Ovary (tissue), 10 donors: ENCODE measurements at places on chromosomes 12 and 14. TPM values are rescaled to one million over a fixed set of nuclear protein-coding genes. Genes with fewer than 3 reads are reported as not detected.

The PGF gene
- total RNA-seq = 6.1 TPM

The PTPRQ gene
- total RNA-seq = 18.8 TPM

The GPN3 gene
- total RNA-seq = 32.5 TPM

The B4GALNT3 gene
- total RNA-seq = 0.61 TPM

The BDKRB2 gene
- total RNA-seq = 3.2 TPM

The CPNE6 gene
- total RNA-seq = not detected

The C12orf60 gene
- 0.60 TPM for total RNA-seq

The OR6C4 gene
- total RNA-seq = not detected

GRCh38 chr14:28406196-28406595, 360.4 kb upstream of the FOXG1 start:
- no peak overlapping the region for H3K27ac ChIP-seq
- no peaks in the 10 kb centered on the region for H3K4me1 ChIP-seq
- H3K27me3 ChIP-seq = no peaks in the 10 kb centered on the region
- no peaks in the 10 kb centered on the region for H3K36me3 ChIP-seq
- no peak overlapping the region for H3K4me3 ChIP-seq

- no peaks in the 10 kb centered on the region for H3K36me3 ChIP-seq
- DNase-seq = peak; percentile 91
- H3K27ac ChIP-seq = no peak overlapping the region
- peak overlapping the region; percentile 59 for H3K4me3 ChIP-seq
- H3K27me3 ChIP-seq = no peaks in the 10 kb centered on the region
Measured at GRCh38 chr14:104932676-104933631, 8.3 kb downstream of the PLD4 start.

DNA sequence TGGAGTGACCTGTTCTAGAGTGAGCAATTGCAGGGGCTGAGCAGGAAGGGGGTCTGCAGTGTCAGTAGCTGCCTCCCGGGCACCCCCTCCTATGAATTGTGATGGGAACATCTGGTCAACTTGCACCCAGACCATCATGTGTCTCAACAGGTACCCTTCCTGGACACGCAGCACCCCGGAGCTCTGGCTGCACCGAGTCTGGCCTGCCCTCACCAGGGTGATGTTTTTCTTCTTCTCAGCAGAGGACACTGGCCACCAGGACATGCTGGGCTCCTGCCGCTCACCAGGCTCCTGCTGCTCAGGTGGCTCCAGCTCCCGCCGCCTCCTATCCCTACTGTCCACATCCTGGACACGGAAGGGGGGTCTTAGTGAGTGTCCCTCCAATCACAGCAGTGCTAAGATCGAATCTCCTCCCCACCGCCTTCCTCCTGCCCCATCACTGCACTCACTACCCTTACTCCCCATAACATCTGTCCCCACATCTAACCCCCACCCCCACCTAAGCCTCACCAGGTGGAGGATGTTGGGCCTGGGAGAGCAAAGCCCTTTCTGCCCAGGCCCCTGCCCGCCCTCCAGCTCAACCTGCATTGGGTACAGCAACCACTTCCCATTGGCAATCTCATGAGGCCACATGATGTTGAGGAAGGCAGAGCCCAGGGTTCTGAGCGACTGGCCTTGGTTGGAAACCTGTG, 14.9 kb downstream of the ITGA7 start:
- H3K27ac ChIP-seq = no peak overlapping the region
- H3K4me3 ChIP-seq = no peak overlapping the region
- no peaks in the 10 kb centered on the region for H3K27me3 ChIP-seq
- H3K36me3 ChIP-seq = no peaks in the 10 kb centered on the region
- H3K4me1 ChIP-seq = no peaks in the 10 kb centered on the region
- no peak for DNase-seq

DNA sequence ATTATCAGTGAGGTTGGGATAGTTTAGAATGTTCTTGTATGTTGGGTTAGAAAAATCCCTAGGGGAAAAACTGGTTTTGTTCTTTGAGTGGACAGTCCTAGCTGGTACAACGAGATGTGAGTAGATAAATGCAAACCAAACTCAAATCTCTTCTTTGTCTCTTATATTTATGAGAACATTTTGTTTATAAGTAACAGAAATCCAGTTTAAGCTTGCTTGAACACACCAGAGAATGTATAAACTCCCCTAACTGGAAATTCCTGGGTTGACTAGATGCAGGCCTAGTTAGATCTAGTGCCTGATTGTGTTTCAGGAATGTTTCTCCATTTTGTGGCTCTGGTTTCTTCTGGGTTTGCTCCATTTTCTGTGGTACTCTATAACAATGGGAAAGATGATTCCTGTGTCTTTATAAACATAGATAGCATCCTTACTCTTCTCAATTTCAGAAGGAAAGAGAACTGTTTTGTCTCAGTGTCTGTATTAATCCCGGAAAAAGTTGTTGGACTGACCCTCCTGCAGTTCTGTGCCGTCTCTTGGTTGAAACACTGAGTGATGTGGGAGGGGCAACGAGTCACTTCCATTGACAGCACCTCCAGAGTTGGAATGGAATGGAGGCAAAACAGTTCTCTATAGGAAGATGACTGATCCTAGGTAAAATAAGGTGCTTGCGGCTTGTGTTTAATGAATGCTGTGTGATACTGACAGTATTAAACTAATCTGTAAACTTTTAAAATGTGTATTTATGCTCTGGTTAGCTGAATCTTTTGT, 244.8 kb downstream of the TMTC2 start:
- no peaks in the 10 kb centered on the region for H3K36me3 ChIP-seq
- no peak overlapping the region for H3K27ac ChIP-seq
- H3K4me1 ChIP-seq = no peaks in the 10 kb centered on the region
- no peaks in the 10 kb centered on the region for H3K27me3 ChIP-seq
- no peak overlapping the region for H3K4me3 ChIP-seq
- DNase-seq = no peak

GRCh38 chr14:32932302-32932913, 6.3 kb upstream of the NPAS3 start:
- no peak overlapping the region for H3K27ac ChIP-seq
- no peaks in the 10 kb centered on the region for H3K36me3 ChIP-seq
- no peak for DNase-seq
- H3K27me3 ChIP-seq = no peaks in the 10 kb centered on the region
- peak overlapping the region; percentile 33 for H3K4me3 ChIP-seq

- DNase-seq = no peak
- H3K36me3 ChIP-seq = no peaks in the 10 kb centered on the region
- H3K4me3 ChIP-seq = no peak overlapping the region
- no peaks in the 10 kb centered on the region for H3K27me3 ChIP-seq
- H3K4me1 ChIP-seq = no peaks in the 10 kb centered on the region
- no peak overlapping the region for H3K27ac ChIP-seq
Measured at GRCh38 chr14:99819514-99819913, 26.3 kb downstream of the EML1 start.

GRCh38 chr12:7109572-7109920, 532 bp upstream of the C1RL start:
- H3K36me3 ChIP-seq = no peaks in the 10 kb centered on the region
- H3K27ac ChIP-seq = peak overlapping the region; percentile 99
- no peaks in the 10 kb centered on the region for H3K27me3 ChIP-seq
- H3K4me3 ChIP-seq = peak overlapping the region; percentile 6
- peaks cover 5% of the 10 kb centered on the region for H3K4me1 ChIP-seq

GRCh38 chr14:79166171-79166570, 996.0 kb downstream of the NRXN3 start:
- no peak overlapping the region for H3K4me3 ChIP-seq
- H3K4me1 ChIP-seq = no peaks in the 10 kb centered on the region
- DNase-seq = no peak
- H3K36me3 ChIP-seq = no peaks in the 10 kb centered on the region

- H3K27ac ChIP-seq = peak overlapping the region; percentile 72
- peak; percentile 95 for DNase-seq
- no peaks in the 10 kb centered on the region for H3K27me3 ChIP-seq
- no peaks in the 10 kb centered on the region for H3K36me3 ChIP-seq
- H3K4me3 ChIP-seq = no peak overlapping the region
Measured at GRCh38 chr14:90522571-90523191, 125.9 kb downstream of the CALM1 start.

DNA sequence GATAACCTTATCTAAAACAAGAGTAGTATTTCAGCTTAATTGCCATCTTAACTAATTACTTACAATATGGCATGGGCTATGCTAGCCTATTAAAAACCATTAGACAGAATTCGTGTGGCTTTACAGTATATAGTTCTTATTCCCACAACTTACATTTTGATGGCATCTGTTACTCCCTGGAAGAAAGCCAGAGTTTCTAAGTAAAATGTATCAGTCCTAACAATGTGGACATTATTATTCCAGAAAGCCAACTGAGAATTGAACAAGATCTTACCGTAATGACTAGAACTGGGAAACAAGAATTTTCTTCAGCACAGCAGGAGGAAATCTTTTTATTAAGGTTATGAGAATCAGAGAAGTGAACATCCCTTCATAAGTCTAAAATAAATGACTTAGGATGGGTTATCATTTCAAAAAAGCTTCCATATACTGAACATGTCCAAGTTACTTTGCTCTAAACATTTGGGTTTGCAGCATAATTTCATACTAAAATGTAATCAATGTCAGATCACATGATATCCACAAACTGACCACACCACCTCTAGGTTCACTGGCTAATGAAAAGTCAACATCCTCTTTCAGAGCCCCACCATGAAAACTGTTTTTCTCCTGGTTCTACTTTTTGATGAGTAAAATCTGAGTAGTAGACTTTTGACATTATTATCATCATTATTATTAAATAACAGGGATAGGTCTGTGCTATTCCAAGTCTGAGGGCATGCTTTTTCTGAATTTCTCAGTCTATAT, 179.7 kb downstream of the SSPN start:
- no peaks in the 10 kb centered on the region for H3K4me1 ChIP-seq
- H3K27ac ChIP-seq = no peak overlapping the region
- H3K4me3 ChIP-seq = no peak overlapping the region
- no peak for DNase-seq
- H3K27me3 ChIP-seq = no peaks in the 10 kb centered on the region

GRCh38 chr12:128814411-128815261, 9.1 kb downstream of the SLC15A4 start:
- H3K27ac ChIP-seq = no peak overlapping the region
- H3K4me1 ChIP-seq = peaks cover 13% of the 10 kb centered on the region
- no peak overlapping the region for H3K4me3 ChIP-seq
- DNase-seq = no peak
- H3K27me3 ChIP-seq = no peaks in the 10 kb centered on the region

DNA sequence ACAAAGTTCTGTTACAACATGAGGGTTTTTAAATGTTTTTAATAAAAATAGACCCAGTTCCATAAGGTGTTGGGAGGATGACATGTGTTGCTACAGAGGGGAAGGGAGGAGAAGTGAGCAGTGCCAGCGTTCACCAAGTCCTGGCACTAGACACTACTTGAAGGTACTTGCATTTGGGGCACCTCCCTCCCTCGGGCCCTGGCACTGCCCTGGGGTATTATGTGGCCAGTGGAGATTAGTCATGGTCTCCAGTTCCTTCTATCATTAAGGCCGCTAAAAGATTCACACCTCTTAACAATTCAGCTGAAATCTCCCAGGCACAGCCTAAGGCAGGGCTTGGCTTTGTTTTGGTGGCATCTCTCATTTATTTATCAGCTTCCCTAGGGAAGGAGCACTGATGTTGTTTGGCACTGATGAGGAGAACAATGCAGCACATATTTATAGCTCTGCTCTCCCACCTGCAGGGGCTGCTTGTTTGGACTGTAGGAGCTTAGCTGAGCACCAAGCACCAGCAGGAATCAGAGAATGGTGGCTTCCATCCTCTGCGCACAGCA, 155.5 kb upstream of the NTF3 start:
- DNase-seq = no peak
- no peaks in the 10 kb centered on the region for H3K27me3 ChIP-seq
- no peak overlapping the region for H3K27ac ChIP-seq
- no peak overlapping the region for H3K4me3 ChIP-seq
- H3K4me1 ChIP-seq = no peaks in the 10 kb centered on the region

GRCh38 chr12:40103043-40103442, 2.8 kb downstream of the SLC2A13 start:
- H3K27ac ChIP-seq = no peak overlapping the region
- DNase-seq = no peak
- no peak overlapping the region for H3K4me3 ChIP-seq
- no peaks in the 10 kb centered on the region for H3K27me3 ChIP-seq
- no peaks in the 10 kb centered on the region for H3K36me3 ChIP-seq
- peaks cover 9% of the 10 kb centered on the region for H3K4me1 ChIP-seq

DNA sequence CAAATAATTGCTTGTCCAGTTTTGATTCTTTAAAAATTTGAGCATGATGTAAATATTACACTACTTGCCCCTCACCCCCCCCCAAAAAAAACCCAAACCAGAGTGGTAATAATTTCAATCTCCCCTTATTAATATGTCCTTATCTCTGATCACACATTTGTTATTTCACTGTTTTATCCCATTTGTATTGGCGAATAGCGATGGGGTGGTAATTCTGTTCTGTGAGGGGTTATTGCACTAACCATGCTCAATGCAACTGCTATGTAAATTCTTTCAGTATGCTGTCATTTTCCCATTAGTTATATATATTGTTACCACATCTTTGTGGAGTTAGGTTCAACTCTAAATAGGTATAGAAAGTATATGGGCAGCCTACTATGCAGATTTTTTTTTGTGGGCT, 1.1 kb downstream of the RIMKLB start:
- peaks cover 6% of the 10 kb centered on the region for H3K4me1 ChIP-seq
- H3K4me3 ChIP-seq = peak overlapping the region; percentile 81
- DNase-seq = no peak
- H3K27me3 ChIP-seq = no peaks in the 10 kb centered on the region
- H3K36me3 ChIP-seq = no peaks in the 10 kb centered on the region

- no peak overlapping the region for H3K4me3 ChIP-seq
- H3K4me1 ChIP-seq = no peaks in the 10 kb centered on the region
- no peaks in the 10 kb centered on the region for H3K36me3 ChIP-seq
- no peaks in the 10 kb centered on the region for H3K27me3 ChIP-seq
- no peak overlapping the region for H3K27ac ChIP-seq
Measured at GRCh38 chr12:113500782-113501311, 29.2 kb upstream of the LHX5 start.

DNA sequence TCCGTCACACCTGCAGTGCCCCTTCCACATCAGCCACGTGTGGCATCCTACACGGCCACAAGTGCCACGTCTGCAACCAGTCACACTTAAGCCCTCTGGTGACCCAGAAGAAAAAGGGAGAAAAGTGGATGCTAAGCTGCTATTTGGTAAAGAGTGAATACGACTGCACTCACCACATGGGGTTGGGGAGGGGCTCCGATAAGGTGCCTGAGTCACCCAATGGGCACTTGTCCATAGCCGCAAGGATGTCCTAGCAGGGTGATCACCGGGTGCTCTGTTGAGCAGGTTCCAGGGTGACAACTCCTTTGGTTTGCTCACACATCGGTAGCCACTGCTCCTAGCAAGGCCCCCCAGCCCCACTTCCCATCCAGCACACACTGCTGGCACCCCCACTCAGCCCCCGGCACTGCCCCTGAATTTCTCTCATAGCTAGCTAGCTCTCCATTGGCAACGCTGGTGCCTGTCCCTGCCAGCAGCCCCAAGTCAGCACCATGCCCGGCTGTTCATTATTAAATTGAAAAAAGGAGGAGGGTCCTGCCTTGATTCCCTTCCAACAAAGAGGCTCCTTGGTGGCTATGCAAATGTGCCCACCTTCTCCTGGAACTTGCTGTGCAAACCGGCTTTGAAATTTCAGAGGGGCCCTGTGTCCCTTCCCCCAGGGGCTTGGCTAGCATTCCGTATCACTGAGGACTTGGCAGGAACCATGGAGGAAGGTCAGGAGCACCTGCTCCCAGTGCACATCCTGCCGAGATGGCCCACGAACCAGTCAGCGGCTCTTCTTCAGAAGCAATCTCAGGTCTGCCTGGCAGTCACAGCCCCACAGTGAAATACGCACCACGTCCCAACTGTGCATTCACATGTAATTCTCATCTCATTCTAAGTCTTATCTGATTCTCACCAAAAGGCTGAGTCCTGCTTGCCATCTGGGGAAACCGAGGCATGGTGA, 227.7 kb upstream of the DIO3 start:
- no peak overlapping the region for H3K4me3 ChIP-seq
- DNase-seq = peak; percentile 15
- peaks cover 18% of the 10 kb centered on the region for H3K4me1 ChIP-seq
- H3K36me3 ChIP-seq = no peaks in the 10 kb centered on the region
- no peaks in the 10 kb centered on the region for H3K27me3 ChIP-seq
- H3K27ac ChIP-seq = no peak overlapping the region
